GM23338 (cell line): ENCODE measurements at places on chromosomes 2 and 18.

GRCh38 chr2:77087987-77088414 is 434.2 kb downstream of the LRRTM4 start:
- peak; percentile 55 for DNase-seq

GRCh38 chr2:18926631-18927524 is 337.5 kb upstream of the NT5C1B start:
- no peak for DNase-seq

DNA sequence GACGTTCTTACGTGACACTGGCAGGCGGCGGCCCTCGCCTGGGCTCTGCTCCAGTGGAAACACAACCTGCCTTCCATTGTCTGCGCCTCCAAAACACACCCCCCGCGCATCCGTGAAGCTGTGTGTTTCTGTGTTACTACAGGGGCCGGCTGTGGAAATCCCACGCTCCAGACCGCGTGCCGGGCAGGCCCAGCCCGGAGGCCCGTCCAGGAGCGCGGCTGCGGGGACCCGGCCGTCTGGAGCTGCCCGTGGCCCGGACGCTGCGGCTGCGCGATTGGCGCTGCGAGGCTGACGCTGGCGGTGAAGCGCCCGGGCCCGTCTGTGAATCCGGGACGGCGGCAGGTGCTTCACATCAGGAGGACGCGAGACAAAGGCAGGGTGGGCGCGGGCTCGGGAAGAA is 670.3 kb upstream of the SALL3 start:
- DNase-seq, result no peak

GRCh38 chr2:112529757-112530156 is 12.5 kb upstream of the POLR1B start:
- DNase-seq, result no peak

DNA sequence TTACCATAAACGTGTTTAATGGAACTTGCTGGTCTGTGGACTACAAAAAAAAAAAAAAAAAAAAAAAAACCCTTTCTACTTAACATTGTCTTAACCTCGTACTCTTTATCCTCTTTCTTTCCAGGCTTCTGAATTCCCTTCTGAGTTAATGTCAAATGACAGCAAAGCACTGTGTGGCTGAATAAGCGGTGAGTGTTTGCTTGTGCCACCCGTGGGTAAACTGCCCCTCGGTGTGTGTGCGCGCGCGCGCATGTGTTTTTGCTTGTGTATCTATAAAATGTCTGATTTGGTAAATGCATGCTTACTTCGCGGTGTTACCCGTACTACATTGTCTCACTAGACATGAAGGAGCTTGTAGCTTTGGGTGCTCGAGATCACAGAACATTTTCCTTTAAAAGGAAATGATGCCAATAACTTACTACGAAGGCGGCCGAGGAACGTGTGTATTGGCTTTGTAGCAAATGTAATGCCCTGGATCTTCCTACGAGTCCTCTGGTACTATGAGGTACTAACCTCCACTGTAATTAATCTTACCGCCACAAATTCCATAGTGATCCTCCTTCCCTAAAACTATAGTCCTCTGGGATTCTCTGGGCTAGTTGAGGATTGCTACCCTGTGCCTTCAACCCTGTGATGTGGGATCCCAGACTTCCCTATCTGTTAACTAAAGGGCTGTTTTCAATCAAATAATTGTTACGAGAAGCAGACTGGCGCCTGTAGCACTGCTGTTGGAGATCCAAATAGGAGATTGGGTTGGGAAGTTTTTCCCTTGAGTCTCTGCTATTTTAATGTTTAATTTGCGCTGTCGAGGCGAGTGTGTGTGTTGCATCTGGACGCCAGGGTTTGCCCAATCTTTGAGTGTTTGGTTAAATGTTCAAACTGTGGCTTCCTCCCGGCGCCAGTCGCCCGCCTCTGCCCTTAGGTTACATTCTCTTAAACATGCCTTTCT is 1.1 kb downstream of the ID2 start:
- peak; percentile 32 for DNase-seq

GRCh38 chr2:20381457-20381856 is 30.8 kb upstream of the PUM2 start:
- no peak for DNase-seq

- DNase-seq, result no peak
Observed at GRCh38 chr2:12506846-12507245, 209.9 kb upstream of the TRIB2 start.
